Progenitor cell of endocrine pancreas (in vitro differentiated cells): ENCODE measurements at places on chromosomes 11 and 22. TPM values are rescaled to one million over a fixed set of nuclear protein-coding genes. Genes with fewer than 3 reads are reported as not detected.

The MICALL1 gene
- total RNA-seq: 42.8 and 43.2 TPM in 2 replicates

The KCNK7 gene
- 0.95 and 1.7 TPM in 2 replicates for total RNA-seq

The PTGDR2 gene
- total RNA-seq: 2.0 and 2.2 TPM in 2 replicates

DNA sequence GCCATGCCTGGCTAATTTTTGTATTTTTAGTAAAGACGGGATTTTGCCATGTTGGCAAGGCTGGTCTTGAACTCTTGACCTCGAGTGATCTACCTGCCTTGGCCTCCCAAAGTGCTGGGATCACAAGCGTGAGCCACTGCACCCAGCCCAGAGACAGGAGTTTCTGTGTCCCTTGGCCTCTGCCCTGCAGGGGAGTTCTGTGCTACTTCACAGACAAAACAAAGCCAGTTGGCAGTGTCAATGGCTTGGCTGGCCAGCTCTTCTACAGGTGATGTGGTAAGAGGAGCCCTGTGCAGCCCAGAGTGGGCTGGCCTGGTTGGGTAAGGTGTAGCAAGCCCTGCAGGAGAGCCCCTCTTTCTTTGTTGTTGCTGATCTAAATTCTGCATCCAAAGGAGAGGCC lies 60.5 kb upstream of the SHISAL1 start:
- no peak overlapping the region for H3K27ac ChIP-seq
- DNase-seq: no peak
- H3K27me3 ChIP-seq: no peaks in the 10 kb centered on the region
- peaks cover 3% of the 10 kb centered on the region for H3K36me3 ChIP-seq

DNA sequence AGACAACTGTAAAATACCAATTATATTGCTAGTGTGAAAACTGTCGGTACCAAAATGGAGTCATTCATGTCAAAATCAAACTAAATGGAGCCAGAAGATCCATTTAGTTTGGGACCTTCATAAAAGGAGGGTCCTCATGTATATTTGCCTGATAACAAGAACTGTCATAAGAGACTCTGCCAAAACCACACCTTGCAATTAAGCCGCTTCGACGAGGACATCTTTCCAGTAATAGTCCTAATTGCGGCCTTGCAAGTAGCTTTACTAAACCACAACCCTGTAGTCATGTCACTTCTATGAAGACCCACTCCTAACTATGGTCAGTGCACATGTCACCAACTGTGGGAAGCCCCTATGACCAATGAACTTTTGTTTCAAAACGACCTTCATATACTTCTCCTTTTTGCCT lies 9.4 kb downstream of the UBQLN3 start:
- H3K4me1 ChIP-seq: no peaks in the 10 kb centered on the region
- H3K36me3 ChIP-seq: no peaks in the 10 kb centered on the region
- no peak overlapping the region for H3K27ac ChIP-seq
- no peaks in the 10 kb centered on the region for H3K27me3 ChIP-seq

DNA sequence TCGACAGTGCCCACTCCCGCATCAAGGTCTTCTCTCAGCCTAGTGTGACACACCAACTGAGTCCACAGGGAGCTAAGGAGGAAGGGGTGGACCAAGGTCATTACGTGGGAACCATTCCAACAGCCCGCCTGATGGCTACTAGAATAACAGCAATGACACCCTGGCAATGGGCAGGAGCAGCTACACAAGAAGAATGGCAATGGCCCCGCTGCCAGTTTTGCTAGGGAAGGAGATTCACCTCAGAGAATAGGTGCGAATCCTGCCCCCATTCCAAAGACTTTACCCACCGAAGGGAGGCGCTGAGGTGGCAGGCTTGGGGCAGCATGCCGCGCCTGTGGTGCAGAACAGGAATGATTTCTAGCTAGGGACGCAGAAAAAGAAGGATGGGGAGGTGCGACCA lies 9.1 kb downstream of the WT1 start:
- peak overlapping the region; percentile 29 for H3K27ac ChIP-seq
- H3K4me1 ChIP-seq: peaks cover 3% of the 10 kb centered on the region
- H3K4me3 ChIP-seq: peak overlapping the region; percentile 53
- H3K27me3 ChIP-seq: peaks cover 100% of the 10 kb centered on the region

DNA sequence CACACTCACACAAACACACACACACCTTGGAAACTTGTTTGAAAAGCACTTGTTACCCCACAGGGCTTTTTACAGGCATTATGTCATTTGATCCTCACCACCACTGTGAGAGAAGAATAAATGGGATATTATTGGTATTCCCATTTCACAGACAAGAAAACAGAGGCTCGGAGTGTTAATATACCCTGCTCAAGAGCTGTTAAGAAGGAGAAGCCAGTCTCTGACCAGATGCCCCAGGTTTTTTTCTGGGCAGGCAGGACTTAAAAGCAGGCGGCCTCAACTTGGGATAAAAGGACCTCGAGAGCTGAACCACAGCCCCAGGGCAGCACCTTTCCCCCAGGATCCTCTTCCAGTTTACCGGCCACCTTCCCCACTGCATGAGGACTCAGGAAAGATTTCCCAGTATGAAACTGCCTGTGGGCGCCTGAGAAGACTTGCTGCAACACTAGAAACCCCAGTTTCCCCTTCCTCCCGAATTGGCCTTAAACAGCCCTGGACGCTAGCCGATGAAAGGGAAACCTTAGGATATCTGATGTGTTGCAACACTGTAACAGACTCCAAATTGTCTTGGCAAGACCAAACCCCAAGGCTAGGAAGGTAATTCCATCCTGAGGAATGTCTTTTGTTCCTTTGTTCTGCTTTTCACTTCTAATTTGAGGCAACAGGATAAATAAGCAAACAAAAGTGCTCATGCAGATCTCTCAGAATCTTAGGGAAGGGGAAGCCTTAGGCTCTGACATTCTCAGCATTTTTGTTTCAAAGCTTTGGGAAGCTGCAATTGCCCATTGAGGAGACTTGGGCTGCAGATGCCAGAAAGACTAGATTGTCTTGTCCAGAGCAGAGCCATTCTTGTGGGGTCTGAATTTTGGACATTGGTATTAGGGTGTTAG lies 173.5 kb downstream of the TRIM29 start:
- DNase-seq: no peak
- peaks cover 6% of the 10 kb centered on the region for H3K27me3 ChIP-seq
- no peak overlapping the region for H3K27ac ChIP-seq
- no peaks in the 10 kb centered on the region for H3K36me3 ChIP-seq
- H3K4me3 ChIP-seq: no peak overlapping the region
- H3K4me1 ChIP-seq: no peaks in the 10 kb centered on the region

DNA sequence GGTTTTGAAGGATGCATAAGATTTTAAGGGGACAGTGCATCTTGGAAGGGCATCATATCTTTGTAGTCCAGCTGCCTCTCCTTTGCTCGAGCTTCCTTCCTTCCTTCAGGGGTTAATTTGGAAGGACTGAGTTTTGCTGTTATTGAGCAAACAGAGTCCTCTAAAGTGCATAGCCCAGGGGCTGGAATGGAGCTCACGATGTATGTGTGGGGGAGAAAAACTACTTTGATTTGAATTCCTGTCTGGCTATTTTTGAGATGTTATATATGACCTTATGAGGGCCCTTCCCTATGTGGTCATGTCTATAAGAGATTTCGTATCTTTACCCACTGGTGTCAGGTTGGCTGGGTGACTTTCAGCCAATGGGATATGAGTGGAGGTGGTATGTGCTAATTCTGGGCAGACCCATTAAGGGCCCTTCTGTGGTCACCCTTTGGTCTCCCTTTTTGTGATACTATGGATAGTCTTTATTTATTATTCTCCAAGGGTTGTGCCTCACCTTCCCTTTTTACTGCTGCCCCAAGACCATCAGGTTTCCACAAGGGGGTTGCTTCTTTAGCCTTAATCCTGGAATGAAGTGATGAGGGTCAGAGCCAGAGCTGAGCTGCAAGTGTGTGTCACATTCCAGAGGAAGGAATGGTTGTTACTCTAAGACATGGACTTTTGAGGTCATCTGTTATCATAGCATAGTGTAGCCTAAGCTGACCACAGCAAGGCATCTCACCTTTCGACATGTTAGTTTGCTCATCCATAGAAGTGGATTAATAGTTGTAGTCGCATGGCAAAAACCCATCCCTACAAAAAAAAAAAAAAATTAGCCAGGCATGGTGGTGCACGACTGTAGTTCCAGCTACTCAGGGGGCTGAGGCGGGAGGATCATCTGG lies 54.6 kb downstream of the LRRC74B start:
- no peak overlapping the region for H3K27ac ChIP-seq
- DNase-seq: no peak
- no peak overlapping the region for H3K4me3 ChIP-seq
- no peaks in the 10 kb centered on the region for H3K36me3 ChIP-seq
- peaks cover 2% of the 10 kb centered on the region for H3K4me1 ChIP-seq

GRCh38 chr22:19716041-19716828 lies 1.9 kb downstream of the SEPTIN5 start:
- peaks cover 9% of the 10 kb centered on the region for H3K36me3 ChIP-seq
- peaks cover 4% of the 10 kb centered on the region for H3K4me1 ChIP-seq
- peak overlapping the region; percentile 31 for H3K4me3 ChIP-seq
- no peak overlapping the region for H3K27ac ChIP-seq
- H3K27me3 ChIP-seq: peaks cover 45% of the 10 kb centered on the region

GRCh38 chr22:31616315-31616980 lies 45.6 kb downstream of the PISD start:
- no peak overlapping the region for H3K4me3 ChIP-seq
- peaks cover 7% of the 10 kb centered on the region for H3K36me3 ChIP-seq
- no peaks in the 10 kb centered on the region for H3K27me3 ChIP-seq
- peaks cover 3% of the 10 kb centered on the region for H3K4me1 ChIP-seq
- no peak overlapping the region for H3K27ac ChIP-seq

DNA sequence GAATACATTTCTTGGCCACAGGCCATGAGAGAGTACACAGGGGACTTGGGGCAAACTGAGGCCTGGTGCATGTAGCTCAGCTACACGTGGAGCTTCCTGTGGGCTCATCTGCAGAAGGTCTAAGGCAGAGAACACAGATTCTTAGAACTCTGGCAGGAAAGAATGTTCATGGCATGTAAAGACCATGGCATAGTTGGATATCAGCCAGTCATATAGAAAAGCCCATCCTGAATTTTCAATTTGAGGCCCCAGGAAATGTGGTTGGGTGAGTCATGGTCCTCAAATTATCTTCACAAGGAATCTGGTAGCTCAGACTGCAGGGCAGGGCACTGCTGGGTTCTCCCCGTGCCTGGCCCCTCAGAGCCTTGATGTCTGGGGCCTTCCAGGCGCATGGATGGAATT lies 13.7 kb upstream of the ST3GAL4 start:
- H3K27me3 ChIP-seq: no peaks in the 10 kb centered on the region
- no peak overlapping the region for H3K4me3 ChIP-seq
- H3K4me1 ChIP-seq: peaks cover 18% of the 10 kb centered on the region
- DNase-seq: no peak

- H3K27me3 ChIP-seq: peaks cover 8% of the 10 kb centered on the region
- H3K4me3 ChIP-seq: no peak overlapping the region
- H3K4me1 ChIP-seq: no peaks in the 10 kb centered on the region
- H3K27ac ChIP-seq: no peak overlapping the region
- H3K36me3 ChIP-seq: no peaks in the 10 kb centered on the region
Measured at GRCh38 chr11:115541518-115541917, 37.3 kb upstream of the CADM1 start.

DNA sequence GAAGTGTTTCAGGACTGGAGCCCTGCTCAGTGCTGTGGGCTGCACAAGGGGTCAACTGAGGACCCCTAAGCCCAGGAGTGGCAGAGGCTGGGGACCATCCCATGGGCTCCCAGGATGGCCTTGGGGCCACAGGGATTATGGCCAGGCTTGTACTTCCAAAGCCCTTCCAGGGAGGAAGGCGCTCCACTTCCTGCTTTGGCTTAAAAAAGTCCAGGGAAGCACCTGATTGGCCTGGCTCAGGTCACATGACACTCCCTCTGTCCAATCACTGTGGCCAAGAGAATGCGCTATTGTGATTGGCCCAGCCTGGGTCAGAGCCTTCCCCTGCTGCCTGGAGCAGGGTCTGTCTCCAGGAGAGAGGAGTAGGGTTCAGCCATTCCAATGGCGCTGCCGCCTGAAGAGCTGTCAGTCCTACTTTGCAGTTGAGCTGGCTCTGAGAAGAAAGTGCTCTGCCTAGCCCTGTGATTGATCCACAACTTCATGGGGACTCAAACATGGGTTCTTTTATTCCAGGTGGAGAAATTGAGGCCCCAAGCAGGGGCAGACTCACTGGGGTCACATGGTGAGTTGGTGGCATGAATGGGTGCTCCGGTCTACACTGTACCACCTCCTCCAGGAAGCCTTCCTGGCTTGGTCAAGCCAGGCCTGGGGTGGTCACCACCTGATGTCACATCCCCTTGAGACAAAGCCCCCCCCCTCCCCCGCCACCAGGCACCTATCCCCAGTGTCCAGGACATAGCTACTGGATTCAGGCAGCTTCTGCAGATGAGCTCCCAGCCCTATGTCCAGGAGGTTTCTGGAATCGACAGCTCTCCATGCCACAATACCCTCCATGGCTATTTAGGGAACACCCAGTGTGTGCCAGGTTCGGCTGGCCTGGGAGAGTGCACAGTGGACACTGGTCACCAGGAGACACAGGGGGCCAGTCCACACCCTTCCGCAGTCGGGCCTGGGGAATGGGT lies 48.2 kb downstream of the RTN4R start:
- H3K27me3 ChIP-seq: no peaks in the 10 kb centered on the region
- no peak overlapping the region for H3K4me3 ChIP-seq
- no peak overlapping the region for H3K27ac ChIP-seq
- H3K4me1 ChIP-seq: peaks cover 15% of the 10 kb centered on the region
- DNase-seq: no peak

- no peak overlapping the region for H3K27ac ChIP-seq
- no peaks in the 10 kb centered on the region for H3K4me1 ChIP-seq
- H3K4me3 ChIP-seq: no peak overlapping the region
- no peak for DNase-seq
- H3K36me3 ChIP-seq: no peaks in the 10 kb centered on the region
- H3K27me3 ChIP-seq: no peaks in the 10 kb centered on the region
Measured at GRCh38 chr11:113694390-113694789, 11.7 kb downstream of the TMPRSS5 start.

DNA sequence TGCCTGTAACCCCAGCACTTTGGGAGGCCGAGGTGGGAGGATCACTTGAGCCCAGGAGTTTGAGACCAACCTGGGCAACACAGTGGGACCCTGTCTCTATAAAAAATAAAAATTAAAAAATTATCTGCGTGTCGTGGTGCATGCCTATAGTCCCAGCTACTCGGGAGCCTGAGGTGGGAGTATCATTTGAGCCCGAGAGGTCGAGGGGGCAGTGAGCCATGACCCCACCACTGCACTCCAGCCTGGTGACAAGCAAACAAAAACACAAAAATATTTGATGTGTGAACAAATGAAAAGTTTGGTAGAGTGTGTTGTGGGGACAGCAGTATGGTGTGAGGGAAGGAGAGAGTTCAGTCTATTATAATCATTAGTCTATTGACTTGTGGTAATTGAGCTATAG lies 90.8 kb upstream of the PARVA start:
- peaks cover 11% of the 10 kb centered on the region for H3K27me3 ChIP-seq
- H3K4me1 ChIP-seq: peaks cover 1% of the 10 kb centered on the region
- no peak for DNase-seq
- no peak overlapping the region for H3K4me3 ChIP-seq

- DNase-seq: no peak
- H3K36me3 ChIP-seq: no peaks in the 10 kb centered on the region
- peak overlapping the region; percentile 68 for H3K4me3 ChIP-seq
- peaks cover 6% of the 10 kb centered on the region for H3K4me1 ChIP-seq
- no peak overlapping the region for H3K27ac ChIP-seq
- H3K27me3 ChIP-seq: peaks cover 77% of the 10 kb centered on the region
Measured at GRCh38 chr11:3164138-3164551, 965 bp downstream of the OSBPL5 start.
